ENCODE measurements at places on chromosomes 12 and 14. TPM values are rescaled to one million over a fixed set of nuclear protein-coding genes. Genes with fewer than 3 reads are reported as not detected.

GRCh38 chr14:103857256-103857655, 9.9 kb upstream of the PPP1R13B start:
- no peak for DNase-seq

DNA sequence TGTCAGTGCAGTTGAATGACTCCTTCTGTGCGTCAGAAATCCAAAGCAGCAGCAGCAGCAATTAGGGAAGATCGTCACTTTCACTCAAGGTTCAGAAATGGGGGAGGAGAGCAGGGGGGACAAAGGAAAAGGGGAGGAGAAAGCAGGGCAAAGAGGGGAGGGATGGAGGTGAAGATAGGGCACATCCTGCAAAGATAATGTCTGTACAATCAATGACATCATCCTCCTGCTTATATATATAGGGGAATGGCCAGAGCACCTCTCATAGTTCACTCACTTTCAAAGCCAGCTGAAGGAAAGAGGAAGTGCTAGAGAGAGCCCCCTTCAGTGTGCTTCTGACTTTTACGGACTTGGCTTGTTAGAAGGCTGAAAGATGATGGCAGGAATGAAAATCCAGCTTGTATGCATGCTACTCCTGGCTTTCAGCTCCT, at the start of gene NTS:
Gene NTS (plus strand): TSS at position 265 of the 431 bp plus-strand sequence. CDS start 109 bp downstream, at position 374.
- no peak for DNase-seq

- no peak for DNase-seq
These were observed 255.4 kb downstream of the ETNK1 start for GRCh38 chr12:22880331-22880730.

PPFIA2 gene
- not detected for total RNA-seq

DNA sequence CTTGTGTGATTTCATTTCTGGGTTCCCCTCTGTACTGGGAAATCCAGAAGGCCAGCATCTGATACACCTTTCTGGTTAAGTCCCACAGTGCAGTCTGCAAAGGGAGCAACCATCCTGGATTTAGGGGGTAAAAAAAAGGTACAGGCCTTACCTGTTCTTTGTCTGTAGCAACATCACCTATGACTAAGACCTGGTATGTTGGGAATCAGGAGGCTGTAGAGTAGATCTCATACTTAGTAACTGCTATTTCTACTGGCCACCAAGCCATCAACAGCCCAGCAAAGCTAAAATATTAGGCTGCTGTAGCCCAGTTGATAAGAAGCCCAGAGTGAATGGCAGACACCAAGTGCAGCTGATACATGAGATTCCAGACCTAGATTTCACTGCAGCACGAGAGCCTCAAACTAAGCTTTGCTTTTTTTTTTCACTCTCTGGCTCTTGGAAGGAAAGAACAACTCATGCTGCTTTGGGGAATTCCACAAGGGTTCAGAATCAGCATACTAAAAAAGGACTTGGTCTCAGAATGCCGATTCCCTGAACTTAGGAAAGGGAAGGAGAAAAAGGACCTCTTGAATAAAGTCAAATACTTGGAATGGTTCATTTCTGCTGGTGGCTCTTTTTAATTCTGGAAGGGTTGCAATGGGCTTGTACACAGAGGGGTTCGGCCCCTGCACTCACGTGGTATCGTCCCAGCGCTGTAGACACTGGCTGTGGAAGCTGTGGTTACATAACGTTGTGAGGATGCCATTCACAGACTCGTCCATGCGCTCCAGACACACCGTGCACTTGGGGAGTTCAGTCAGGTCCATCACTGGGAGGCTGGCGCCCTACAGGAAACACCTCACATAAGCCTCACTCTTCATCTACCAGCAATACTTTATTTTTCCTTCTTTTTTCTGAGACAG, 20.5 kb downstream of the BRAP start:
- DNase-seq = no peak

- no peak for DNase-seq
These were observed 2.2 kb downstream of the BAZ1A start for GRCh38 chr14:34872822-34873588.

DNA sequence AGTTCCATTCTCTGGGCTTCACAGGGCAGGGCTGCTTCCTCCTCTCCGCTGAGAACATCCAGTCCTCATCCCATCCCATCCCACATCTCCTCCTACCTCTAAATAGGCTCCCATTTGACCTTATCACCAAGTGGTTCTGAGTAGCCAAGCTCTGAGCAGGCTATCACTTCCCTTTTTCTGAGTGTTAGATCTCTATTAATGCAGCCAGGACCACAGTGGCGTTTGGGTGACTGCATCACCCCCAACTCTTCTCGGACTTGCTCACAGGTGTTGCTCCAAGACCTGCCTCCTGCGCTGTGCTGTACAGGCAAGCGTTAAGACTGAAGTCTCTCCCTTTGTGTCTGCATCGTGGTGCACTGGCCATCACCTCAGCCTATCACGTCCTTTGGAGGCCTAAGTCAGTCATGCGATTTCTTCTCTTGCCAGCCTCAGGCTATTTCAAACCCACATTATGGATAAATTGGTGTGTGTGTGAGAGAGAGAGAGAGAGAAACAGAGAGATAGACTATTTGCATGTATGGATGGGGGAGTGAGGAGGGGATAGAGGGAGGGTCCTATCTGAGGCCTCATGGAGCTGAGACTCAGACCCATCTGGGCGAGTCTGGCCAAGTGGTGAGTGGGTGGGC, 12.4 kb upstream of the HHIPL1 start:
- DNase-seq = no peak

DNA sequence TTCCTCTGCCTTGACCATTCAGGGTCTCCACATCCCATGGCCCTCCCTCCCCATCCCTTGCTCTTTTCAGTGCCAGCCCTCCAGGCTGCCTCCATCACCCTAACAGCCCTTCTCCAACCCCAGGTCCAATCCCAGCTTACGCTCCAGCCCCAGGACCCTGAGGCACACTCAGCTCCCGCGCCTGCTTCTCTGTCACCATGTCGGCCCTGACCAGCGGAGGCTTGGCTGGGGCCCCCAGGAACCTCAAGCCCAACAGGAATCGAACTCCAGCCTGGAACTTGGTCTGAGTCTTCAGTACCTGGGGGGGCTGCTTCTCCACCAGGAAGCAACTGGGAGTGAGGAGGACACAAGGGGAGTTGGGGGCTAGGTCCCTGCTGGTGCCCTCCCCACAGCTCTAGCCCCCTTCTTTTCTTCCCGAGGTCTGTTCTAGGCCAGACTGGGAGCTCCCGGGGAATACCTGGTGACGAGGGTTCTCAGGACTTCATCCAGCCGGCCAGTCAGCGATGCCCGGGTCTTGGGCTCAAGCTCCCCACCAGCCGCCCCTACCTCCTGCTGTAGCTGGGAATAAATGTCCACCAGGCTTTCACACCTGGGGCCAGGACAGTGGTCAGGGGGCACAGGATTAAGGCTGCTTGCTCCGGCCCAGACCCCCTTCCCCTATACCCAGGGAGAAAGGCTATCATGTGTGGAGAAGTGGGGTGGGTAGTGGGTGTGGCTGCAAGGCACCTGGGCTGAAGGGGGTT, 6.0 kb downstream of the STAT6 start:
- no peak for DNase-seq

- DNase-seq = no peak
These were observed 25.6 kb downstream of the MGAT4C start for GRCh38 chr12:86230516-86231146.

MYO1A gene
- total RNA-seq = 1.4 TPM

DNA sequence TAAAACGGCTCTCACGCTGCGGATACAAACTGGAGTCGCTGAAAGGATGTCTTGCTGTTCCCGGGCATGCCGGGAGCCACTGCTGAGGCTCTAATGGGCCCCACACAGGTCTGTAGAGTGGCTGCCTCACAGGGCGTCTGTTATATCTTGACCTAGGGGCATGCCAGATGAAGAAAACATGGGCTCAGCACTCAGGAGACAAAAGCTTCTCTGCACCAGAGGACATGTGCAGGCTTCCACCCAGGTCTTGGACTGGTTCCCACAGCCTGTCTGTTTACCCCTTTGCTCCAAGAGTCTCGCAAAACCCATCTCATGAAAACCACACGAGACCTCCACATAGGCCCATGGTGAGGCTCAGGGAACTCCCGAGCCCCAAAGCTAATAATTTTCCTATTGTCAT, 134.2 kb downstream of the RPS29 start:
- no peak for DNase-seq

GRCh38 chr12:114835031-114835430, 151.1 kb upstream of the TBX3 start:
- DNase-seq = no peak
